Hematopoietic multipotent progenitor cell (in vitro differentiated cells): ENCODE measurements at places on chromosomes 7 and 10. TPM values are rescaled to one million over a fixed set of nuclear protein-coding genes. Genes with fewer than 3 reads are reported as not detected.
A peak's percentile ranks its signal among the peaks of the same experiment; 100 is the strongest.

EXOSC1 gene
- total RNA-seq: 33.7 TPM

LRRC17 gene
- total RNA-seq: 0.27 TPM

DNA sequence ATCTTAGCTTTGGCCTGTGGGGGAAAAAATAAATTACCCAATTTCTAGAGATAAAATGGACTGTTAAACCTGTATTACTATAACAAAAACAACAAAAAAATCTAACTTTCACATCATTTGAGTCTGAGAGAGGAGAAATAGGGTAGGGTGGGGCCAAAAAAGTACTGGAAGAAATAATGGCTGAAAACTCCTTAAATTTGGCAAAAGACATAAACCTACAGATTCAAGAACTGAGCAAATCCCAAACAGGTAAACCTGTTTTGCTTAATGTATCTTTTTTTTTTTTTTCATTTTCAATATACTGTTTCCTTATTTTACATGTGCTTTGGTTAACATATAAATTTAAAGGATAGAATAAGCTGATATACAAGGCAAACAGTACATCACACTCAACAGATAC lies 27.1 kb downstream of the SYPL1 start:
- no peak for DNase-seq

GRCh38 chr7:4831723-4832495 lies 29.9 kb downstream of the PAPOLB start:
- no peak for DNase-seq

- no peak for DNase-seq
Measured at GRCh38 chr10:71891437-71891836, 40.4 kb upstream of the PSAP start.

- DNase-seq: no peak
Measured at GRCh38 chr7:43136064-43136463, 23.6 kb downstream of the HECW1 start.

GRCh38 chr10:96176985-96177384 lies 46.9 kb downstream of the ZNF518A start:
- DNase-seq: no peak

GRCh38 chr10:95290461-95291364 lies at the start of gene PDLIM1:
TSS of gene PDLIM1 (minus strand) at chr10:95291003. CDS start at chr10:95290915, 88 bp downstream.
- peak; percentile 83 for DNase-seq

DNA sequence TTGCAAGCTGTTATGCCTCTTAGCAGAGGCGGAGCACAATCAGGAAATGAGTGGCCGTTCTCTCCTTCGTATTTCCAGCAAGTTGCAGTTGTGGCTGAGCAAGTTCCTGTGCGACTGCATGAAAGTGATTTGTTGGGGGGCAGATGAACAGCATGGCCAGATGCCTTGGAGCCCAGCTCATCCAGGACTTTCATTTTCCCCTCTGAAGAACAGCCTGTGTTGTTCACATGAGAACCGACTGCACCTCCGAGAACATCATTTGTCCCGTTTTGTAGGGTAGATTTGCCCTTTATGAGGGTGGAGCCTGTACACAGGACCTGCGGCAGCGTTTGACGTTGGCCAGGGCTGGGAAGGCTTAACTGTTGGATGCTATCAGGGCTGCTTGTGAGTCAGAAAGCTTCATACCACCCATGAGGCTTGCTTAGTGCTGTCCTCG lies 4.4 kb downstream of the BAG3 start:
- DNase-seq: no peak

- no peak for DNase-seq
Measured at GRCh38 chr10:14573666-14574261, 200.9 kb downstream of the FAM107B start.

GRCh38 chr7:132584796-132585494 lies 8.7 kb upstream of the PLXNA4 start:
- DNase-seq: no peak

GRCh38 chr10:53356616-53357349 lies 584.2 kb upstream of the MBL2 start:
- DNase-seq: no peak

- no peak for DNase-seq
Measured at GRCh38 chr10:28199941-28200340, 102.9 kb downstream of the MPP7 start.

DNA sequence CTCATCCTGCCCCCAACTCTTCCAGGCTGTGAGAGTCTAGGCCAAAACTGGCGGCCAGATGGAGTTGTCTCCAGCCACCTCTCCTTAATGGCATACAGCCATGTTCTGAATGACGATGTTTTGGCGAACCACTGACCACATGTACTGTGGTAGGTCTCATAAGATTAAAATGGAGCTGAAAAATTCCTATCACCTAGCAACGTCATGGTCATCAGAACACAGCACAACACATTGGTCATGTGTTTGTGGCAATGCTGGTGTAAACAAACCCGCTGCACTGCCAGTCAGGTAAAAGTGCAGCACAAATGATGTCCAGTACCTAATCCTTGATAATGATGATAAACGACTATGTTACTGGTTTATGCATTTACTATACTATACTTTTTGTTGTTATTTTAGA lies 290.0 kb upstream of the MKI67 start:
- no peak for DNase-seq
